GM19239 (cell line): ENCODE measurements at places on chromosomes 12 and 14.

DNA sequence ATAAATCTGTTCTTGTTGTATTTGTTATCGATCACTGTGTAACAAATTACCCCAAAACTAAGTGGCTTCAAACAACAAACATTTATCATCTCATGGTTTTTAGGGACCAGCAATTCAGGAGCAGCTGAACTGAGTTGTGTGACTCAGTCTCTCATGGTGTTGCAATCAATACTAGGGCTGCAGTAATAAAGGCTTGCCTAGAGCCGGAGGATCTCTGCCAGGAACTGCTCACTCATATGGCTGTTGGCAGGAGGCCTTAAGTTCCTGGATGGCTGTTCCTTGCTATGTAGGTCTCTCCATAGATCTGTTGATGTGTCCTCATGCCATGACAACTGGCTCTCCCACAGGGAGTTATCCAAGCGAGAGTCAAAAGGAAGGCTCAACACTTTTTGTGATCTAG, 3.8 kb upstream of the PSMC6 start:
- no peak for DNase-seq

GRCh38 chr14:77212943-77213678, 31.5 kb downstream of the TMEM63C start:
- peak; percentile 66 for DNase-seq

DNA sequence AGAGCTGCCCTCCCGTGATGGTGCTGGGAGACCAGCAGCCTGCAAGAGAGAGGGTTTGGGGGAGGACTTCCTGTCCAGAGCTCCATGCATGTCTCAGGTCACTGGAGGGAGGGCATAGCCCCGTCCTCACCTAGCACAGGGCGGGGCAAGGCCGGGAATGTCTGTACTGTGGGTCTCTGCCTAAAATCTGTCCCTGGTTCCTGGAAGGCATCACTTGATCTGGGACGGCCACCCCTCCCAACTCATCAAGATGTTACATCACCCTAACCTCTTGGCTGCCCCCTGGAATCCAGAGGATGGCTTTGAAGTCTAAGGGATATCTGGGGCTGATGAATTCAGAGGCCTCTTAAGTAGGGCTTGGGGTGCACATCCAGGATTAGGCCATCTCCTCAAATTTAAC, 37.0 kb upstream of the MEG3 start:
- no peak for DNase-seq

- no peak for DNase-seq
These were observed 310.9 kb upstream of the DIO3 start for GRCh38 chr14:101250336-101250947.

GRCh38 chr14:73576391-73576790, 7.4 kb downstream of the ACOT2 start:
- DNase-seq: no peak

- DNase-seq: no peak
These were observed 121.3 kb downstream of the PTPRO start for GRCh38 chr12:15443611-15444010.

GRCh38 chr12:9144730-9145106, 29.0 kb upstream of the A2M start:
- no peak for DNase-seq

- DNase-seq: no peak
These were observed 6.7 kb downstream of the C12orf54 start for GRCh38 chr12:48489012-48489411.

GRCh38 chr14:99604766-99605298, 825 bp upstream of the CCDC85C start:
- DNase-seq: peak; percentile 35

DNA sequence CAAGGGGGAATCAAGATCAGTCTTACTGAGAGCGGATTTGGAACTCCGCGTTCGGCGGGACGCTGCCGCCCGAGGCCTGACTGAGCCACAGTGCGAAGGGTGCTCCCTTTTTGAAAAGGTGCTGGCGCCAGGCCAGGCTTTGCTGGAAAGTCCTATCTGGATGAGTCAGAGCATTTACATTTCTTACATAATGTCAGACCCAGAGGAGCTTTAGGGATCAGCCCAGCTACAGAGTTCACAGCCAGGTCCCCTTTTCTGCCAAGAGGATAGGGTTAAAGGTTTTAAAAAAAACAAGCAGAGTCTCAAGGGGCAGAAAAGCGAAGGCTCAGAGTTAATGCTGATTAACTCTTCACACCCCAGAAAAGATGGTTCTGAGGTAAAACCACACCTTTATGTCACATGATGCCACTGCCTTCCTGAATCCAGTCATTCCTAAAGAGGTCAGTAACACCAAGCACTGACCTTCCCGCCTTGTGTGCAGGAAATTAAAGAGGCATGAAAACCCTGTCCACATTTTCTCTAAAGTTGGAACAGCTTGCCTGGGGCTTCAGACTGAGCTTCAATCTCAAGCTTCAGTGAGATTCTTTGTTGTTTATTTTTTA, 11.7 kb upstream of the FBXL14 start:
- DNase-seq: no peak

DNA sequence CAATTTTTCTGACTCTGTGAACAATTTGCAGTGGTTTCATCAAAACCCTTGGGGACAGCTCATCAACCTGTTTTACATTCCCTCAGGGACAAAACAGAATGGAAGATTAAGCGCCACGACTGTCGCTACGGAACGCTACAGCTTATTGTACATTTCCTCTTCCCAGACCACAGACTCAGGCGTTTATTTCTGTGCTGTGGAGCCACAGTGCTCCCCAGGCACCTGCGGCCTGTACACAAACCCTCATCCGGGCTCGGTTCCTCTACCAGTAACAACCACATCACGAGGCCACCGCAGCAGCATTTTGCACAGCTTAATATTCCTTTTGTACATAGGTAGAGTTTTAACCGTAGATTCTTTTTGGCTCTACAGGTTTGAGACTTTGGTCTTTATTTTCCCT, 397.4 kb upstream of the OR4E1 start:
- DNase-seq: no peak

- DNase-seq: no peak
These were observed 4.1 kb upstream of the KANSL2 start for GRCh38 chr12:48686037-48686595.

- DNase-seq: no peak
These were observed 2.9 kb downstream of the ULK1 start for GRCh38 chr12:131897276-131897675.

- DNase-seq: no peak
These were observed 3.0 kb downstream of the WNT1 start for GRCh38 chr12:48980953-48981756.
